ENCODE measurements at places on chromosomes 1 and 21.

- DNase-seq: no peak
These were observed 327.5 kb downstream of the KCTD3 start for GRCh38 chr1:215894617-215895016.

- DNase-seq: no peak
These were observed 290.8 kb downstream of the LRRC7 start for GRCh38 chr1:69858534-69858933.

DNA sequence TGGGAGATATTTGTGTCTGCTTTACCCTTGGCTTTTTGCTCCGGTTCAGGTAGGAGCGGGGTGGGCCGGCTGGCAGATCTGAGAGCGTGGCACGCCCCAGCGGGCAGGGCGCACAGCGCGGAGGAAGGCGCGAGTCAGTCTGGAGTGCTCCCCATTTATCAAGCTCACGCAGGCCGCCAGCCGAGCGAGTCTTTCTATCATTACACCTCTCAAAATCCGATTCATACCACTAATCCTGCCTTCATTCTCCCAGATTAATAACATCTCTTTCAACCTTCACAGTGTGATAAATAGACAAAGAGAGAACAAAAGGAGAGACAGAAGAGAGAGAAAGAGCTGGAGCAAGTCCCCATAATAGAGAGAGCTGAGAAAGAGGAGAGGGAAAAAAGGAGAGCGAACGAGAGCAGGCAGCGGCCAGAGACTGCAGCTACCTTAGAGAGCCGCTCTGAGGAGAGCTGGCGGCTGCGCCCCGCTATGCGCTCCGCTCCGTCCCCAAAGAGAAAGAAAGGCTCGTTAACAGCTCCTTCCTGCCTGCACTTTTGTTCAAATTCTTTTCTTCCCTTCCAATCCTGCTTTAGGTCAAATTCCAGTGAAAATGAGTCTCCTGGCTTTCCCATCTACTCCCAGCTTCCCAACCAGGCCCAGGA, 48.0 kb downstream of the DMAP1 start:
- no peak for DNase-seq

DNA sequence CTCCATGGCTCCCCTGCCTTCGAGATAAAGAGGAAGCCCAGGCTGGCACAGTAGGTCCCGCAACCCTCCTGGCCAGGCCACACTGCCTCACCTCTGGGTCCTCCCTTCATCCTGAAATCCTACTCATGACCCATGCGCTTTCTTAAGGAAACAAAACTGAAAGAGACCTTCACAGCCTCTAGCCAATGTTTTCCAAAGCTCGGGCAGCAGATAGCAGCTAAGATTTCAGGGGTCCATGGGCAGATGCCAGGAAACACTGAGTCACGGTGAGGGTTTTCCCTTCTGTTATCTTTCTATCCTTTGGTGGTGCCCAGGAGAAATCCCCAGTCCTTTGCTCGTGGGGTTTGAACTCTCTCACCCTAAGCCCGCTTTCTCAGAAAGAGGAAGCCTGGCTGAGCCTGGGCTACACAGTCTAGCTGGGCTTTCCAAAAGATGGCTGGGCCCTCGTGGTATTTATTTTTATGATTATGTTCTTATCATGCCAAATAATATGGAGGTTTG, 26.6 kb downstream of the TTC39A start:
- DNase-seq: no peak

DNA sequence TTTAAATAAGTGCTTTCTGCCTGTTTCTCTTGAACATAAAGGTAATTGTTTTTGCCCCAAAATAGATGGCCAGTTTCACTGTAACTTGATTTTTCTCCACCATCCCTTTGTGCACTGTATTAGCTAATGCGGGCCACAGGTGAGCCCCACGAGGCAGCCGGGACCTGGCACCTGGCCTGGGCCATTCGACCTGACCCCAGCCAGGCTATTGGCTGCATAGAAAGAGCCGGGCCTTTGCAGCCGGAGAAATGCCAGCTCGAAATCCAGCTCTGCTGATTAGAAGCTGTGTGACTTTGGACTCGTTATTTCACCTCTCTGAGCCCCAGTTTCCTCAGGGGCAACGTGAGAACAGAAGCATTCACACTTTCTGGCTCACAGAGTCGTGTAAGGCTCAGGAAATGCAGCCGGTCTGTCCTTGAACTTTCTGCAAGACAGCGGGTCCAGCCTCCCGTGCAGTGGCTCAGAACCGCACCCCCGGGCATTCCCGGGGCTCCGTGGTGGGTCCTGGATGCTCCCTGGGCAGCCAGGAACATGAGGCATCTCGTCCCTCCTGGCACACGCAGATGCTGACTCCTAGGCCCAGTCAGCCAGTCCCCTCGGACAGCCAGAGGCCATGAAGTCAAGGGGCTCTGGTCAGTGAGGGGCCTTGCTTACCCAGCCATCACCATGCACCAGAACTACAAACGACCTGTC, 37.4 kb upstream of the ACTRT2 start:
- no peak for DNase-seq

DNA sequence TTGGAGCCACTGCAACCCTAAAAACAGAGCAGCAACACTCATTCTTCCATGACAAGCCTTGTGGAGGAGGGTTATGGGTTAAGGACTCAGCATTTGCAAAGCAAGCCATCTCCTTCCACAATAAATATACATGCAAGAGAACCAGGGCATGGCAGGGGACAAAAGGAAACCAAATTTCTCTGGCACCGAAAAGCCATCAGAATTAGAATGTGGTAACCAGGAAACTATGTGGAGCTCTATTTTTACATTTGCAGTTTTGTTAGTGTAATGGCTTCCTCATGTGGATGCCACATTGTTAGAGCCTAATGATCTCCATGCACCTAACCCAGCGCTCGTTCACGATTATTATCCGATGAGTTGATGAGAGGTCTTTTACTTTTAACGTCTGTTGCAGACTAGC, 91.7 kb downstream of the NAV1 start:
- DNase-seq: no peak

GRCh38 chr1:205088341-205088740, 4.1 kb upstream of the TMEM81 start:
- no peak for DNase-seq

- DNase-seq: no peak
These were observed 16.9 kb downstream of the RPTN start for GRCh38 chr1:152141971-152142584.

DNA sequence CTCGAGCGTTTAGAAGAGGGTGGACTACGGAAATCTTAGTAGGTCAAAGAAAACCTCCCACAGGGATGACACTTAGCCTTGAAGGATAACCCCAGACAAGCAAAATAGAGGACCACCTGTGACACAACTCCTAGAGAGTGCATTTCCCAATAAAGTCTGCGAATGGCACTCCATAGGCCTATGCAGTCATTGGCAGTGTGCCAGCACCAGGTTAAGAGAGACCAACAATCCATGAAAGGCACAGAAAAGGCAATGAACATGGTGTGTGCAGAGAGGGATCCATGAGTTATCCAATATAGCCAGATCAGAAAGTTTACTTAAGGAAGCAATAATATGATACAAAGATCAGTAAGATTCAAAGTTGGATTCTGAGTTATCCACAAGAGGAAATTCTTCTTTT, 45.2 kb upstream of the FMO2 start:
- no peak for DNase-seq

DNA sequence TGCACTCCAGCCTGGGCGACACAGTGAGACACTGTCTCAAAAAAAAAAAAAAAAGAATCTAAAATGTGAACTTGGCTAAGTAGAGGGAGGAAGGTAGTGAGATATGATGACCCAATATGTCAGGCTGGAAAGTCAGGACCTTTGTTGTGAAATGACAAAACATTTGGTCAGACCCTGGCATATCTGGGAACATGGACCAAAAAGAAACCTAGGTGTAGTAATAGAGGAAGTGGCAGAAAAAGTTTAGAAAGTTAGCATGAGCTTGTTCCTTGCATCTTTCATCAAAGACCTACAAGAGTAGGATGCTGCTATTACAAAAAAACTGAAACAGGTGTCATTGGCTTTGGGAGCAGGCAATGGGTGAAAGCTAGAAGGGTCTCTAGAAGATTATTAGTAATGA, 7.3 kb upstream of the S100A3 start:
- no peak for DNase-seq

- no peak for DNase-seq
These were observed 361.5 kb upstream of the ADGRL2 start for GRCh38 chr1:81439046-81439823.

Measured in T-helper 9 cell (primary cell).